NCI-H446 (cell line): ENCODE measurements at places on chromosomes 4 and X.

- peak; percentile 5 for DNase-seq
Measured at GRCh38 chrX:80879143-80879542, 69.5 kb upstream of the BRWD3 start.

DNA sequence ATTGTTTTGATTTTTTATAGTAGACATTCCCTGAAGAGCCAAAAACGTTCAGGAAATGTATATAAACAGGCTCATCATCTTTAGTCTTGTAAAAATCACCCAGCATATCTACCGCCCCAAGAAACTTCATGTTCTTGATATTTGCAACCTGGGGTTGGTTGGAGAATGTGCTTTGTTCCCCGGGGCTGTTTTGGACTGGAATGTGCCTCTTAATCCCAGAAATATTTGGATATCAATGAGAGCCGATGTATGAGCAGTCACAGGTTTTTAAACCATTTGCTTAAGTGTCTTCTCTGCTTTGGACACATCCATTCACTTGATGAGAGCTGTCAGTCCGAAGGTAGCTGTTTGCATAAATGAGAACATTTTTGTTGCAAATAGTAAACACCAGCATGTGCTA, 449.7 kb downstream of the PCDH7 start:
- DNase-seq: no peak

- no peak for DNase-seq
Measured at GRCh38 chrX:23907111-23907497, 634 bp downstream of the APOO start.

- DNase-seq: no peak
Measured at GRCh38 chr4:102153391-102153790, 191.9 kb downstream of the SLC39A8 start.

- DNase-seq: no peak
Measured at GRCh38 chr4:98385831-98386230, 124.6 kb downstream of the RAP1GDS1 start.

DNA sequence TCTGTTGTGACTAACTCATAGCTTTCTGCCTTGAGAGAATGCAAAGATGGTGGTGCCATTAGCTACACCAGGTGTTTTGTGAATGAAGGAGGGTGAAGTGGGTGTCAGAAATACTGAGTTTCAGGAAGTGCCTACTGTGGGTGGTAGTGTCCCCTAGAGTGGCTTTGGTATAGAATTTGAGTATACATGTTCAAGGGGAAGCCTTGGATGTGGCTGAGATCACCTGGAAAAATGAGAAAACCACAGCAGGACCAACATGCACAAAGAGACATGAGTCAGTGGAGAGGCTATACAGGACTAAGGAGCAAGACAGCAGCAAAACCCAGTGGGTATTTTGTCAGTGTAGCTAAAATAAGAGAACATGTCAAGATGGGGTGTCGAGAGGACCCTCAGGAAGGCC, 204.3 kb upstream of the TBL1X start:
- DNase-seq: no peak

- no peak for DNase-seq
Measured at GRCh38 chrX:146154191-146154590, 336.6 kb downstream of the SLITRK2 start.

DNA sequence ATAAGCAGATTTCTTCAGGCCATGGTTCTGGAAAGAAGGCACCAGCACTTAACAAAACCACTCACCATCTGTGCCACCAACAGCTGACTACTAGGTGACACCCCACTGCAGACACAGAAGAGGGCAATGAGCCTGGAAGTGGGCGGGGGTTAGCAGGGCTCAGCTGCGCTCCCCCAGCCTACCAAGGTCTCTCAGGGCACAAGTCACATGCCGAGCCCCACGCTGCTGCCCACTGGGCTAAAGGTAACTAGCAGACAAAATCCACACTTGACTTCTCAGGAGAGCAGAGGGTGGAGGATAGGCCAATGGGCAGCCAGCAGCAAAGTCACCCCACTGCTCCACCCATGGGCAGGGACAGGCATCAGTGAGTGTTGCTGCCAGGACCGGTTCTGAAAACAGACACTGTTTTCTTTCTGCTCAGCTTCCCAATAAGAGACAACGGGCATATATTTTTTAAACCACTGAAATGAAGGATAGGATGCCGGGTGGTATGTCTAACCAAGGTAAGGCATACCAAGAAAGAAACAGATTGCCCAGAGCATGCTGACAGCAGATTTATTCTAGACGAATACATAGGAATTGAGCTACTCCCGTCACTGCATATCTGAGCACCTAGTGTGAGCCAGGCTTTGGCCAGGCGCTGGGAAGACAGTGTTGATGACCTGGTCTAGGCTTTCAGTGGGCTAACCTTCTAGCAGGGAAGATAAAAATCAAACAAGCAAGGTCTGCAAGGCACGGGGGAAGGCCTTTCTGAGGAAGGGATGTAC, 20.1 kb downstream of the ACSL1 start:
- no peak for DNase-seq

DNA sequence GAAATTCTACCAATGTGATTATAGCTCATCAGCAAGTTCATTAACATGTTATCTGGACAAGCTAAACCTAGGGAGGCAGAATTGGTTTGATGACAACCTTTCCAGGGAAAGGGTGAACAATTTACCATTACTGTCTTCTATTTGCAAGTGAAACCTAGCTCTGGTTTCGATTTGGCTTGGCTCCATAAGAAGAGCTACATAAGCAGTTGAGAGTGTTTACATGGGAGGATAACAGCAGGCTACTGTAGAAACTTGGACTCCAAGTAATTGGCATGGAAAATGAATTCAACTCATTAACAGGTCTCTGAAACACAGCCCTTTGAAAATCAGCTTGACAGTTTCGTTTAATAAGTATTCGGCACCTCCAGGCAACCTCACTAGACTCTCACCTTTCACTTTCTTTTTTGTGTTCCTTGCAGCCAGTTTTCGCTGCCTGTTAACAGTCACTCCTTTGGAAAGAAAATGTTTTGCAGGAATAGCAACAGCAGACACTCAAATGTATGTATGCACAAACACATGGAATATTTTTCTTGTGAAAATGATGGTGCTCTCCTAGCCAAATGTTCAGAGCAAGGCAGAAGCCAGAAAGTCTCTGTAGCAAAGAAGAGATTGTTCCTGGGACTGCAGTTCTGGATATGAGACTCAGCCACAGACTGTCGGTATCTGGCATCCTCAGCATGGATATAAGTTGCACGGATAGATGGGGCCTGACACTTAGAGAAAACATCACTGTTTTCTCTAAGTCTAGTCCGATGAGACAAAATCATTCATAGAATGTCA, 27.5 kb downstream of the POU3F4 start:
- DNase-seq: no peak

GRCh38 chr4:26985873-26986272, 125.2 kb downstream of the STIM2 start:
- DNase-seq: no peak

GRCh38 chr4:79053754-79054153, 114.5 kb upstream of the PAQR3 start:
- no peak for DNase-seq

DNA sequence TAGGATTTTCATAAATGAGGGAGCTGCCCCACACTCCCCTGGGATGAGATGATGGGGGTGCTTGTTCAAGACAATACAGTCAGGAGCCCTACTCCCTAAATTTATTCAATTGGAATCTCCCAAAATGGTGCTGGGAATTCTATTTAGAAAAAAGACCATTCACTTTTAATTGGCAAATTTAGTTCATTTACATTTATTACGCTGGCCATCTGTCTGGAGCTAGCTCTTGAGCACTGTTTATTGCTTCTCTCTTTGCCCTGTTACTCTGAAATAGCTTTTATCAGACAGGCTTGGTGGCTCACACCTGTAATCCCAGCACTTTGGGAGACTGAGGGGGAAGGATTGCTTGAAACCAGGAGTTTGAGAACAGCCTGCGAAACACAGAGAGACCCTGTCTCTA, 2.0 kb upstream of the ARSD start:
- no peak for DNase-seq

- no peak for DNase-seq
Measured at GRCh38 chr4:140659943-140660700, 91.4 kb upstream of the UCP1 start.

- DNase-seq: no peak
Measured at GRCh38 chrX:10989386-10989785, 121.7 kb upstream of the HCCS start.

DNA sequence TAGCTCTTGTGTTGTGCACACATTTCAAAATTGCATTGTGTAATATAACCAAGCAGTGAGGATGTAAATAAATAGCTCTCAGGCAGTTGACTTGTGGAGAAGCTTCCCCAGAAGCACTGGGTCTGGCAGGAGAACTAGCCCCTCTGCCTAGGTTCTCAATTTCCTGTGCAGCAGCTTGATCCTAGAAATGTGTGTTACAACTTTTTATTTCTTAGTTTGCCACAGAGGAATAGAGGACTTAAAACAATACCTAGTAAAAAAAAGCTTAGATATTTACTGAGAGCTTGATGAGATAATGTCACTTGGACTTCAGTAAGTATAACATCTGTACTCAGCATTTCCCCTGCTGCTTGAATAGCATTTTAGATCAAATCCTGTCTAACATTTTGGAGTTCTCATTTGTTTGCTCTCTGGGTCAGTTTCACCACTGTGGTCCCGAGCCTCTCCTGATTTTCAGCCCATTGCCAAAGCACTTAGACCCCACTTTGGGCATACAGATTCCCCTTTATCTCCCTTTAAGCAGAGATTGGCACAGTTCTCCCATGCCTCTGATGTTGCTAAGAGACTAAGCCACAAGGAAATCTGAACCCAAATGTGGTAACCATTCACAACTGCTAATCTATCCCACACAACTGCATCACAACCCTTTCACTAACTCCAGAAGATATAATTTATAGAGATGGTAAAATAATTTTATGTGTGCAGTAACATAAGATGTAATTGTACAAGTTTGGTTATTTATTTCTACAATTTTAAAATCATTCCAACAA, 98.2 kb upstream of the NRK start:
- DNase-seq: no peak

DNA sequence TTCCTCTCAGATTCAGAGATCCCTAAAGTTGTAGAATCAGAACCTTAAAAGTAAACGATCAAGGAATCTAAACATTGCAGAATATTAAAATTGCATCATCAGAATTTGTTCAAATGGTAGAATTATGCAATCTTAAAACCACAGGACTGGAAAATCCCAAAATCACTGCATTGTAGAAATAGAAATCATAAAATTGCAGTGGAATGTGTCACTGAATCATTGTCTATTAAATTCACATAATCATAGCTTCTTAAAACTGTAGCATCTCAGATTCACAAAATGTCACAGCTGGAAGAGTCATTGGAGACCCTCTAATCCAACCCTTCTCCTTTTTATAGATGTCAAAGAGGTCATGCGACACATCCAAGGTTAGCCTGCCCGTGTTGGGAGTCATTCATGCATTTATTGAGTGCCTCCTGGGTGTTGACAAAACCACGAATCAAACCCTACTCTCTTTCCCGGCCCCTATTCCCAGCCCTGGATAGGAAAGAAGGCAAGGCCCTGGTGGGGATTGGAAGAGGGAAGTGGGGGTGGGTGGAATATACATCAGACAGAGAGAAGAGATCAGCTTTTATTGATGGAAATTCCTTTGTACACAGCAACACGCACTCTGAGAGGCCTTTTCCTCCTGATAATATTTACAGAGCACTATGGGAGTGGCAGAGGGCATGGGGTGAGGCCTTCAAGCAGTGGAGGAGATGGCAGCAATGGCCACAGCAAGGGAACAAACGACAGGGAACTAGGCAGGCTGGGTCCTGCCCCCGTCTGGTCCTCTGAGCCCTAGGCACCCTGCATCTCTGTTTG, 15.4 kb downstream of the IQSEC2 start:
- no peak for DNase-seq

GRCh38 chr4:162116095-162116779, 47.6 kb downstream of the FSTL5 start:
- DNase-seq: no peak

- peak; percentile 59 for DNase-seq
Measured at GRCh38 chr4:128653527-128654444, 155.7 kb upstream of the JADE1 start.

GRCh38 chrX:154019633-154020528, at the start of gene IRAK1:
IRAK1 (minus strand) TSS chrX:154019902; CDS start chrX:154019812, 90 bp downstream.
- DNase-seq: peak; percentile 46

GRCh38 chrX:40105835-40106675, 8.3 kb upstream of the BCOR start:
- DNase-seq: peak; percentile 67

- no peak for DNase-seq
Measured at GRCh38 chr4:73676861-73677323, 56.7 kb upstream of the RASSF6 start.

DNA sequence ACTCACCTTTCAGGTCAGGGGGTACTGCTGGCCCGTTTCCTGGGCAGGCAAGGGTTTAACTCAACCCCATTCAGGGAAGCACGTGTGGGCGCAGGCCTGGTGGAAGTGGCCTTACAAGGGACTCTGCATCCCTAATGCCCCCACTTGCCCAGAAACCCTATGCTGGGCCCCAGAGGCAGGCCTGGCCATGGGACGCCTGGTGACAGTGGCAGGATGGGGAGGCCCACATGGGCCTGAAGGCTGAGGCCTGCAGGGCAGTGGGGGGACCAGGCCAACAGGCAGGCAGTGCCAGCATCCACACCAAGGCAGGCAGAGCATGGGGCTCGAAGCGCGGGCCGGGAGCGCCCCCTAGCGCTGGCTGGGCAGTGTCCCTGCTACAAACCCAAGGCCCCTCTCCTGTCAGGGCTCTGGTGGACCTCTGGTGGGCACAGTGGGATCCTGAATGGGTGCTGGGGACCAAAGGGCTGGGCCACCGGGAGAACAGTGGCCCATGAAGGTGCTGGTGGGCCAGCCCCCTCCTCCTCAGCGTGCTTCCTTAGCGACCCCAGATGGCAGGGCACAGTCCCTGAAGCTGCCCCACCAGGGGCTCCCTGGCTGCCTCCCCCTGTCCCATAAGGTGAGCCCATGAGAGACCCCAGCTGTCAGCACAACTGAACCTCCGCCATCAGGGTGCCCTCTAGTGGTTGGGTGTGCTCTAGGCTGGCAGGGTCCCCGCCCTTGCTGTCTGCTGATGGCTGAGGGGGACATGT, 16.8 kb downstream of the FGFR3 start:
- peak; percentile 56 for DNase-seq

- DNase-seq: peak; percentile 38
Measured at GRCh38 chr4:27020603-27021002, 160.0 kb downstream of the STIM2 start.

- no peak for DNase-seq
Measured at GRCh38 chr4:125938541-125938940, 623.8 kb downstream of the FAT4 start.

- no peak for DNase-seq
Measured at GRCh38 chrX:132227383-132228112, 8.3 kb upstream of the RAP2C start.

GRCh38 chrX:135713795-135714194, 356 bp downstream of the CT45A1 start:
- DNase-seq: no peak

GRCh38 chrX:85052205-85052604, 48.5 kb downstream of the APOOL start:
- DNase-seq: no peak

- no peak for DNase-seq
Measured at GRCh38 chrX:97984641-97985040, 1100.9 kb downstream of the RPA4 start.

- DNase-seq: peak; percentile 84
Measured at GRCh38 chr4:127632420-127633403, at the start of gene INTU. INTU (plus strand) TSS chr4:127632957; CDS start chr4:127633035, 78 bp downstream.

GRCh38 chrX:18448416-18448815, 23.0 kb downstream of the CDKL5 start:
- no peak for DNase-seq
